ENCODE measurements at places on chromosomes 2 and 18.

- no peak for DNase-seq
Measured at GRCh38 chr2:103159018-103159417, 397.2 kb downstream of the TMEM182 start.

DNA sequence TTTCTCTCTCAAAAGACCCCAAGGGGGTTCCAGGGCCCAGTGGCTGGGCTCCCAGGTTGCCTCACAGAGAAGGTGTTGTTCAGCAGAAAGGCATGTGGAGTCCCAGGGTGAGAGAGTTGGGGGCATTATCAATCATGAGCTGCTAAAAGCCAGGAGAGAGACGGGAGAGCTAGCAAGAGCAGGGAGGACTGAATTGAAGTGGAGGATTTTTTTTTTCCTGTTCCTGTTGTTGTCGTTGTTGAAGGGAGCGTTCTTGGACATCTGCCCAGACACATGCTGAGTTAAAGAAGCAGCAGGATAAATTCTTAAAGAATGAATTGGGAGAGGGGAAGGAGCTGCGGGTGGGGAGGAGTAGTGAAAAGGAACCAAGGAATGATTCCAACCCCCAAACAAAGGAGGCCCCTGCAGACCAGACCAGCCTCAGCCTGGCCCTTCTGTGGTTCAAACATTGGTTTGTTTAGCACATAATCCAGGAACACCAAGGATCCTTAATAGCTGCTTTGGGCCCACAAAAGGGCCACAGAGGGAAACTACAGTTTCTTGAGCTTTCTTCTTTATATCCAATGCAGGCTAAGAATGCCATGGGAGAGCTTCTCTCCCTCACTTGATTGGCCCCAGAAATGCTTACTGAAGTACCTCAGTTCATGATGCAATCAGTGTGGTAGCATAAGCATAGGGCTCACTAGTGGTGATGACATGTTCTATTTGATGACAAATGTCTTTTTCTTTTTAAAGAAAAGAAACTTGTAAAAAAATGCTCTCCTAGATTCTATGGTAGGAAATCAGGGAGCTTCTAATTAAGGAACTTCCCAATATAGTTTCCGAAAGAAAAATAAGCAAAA lies 146.0 kb downstream of the SETBP1 start:
- peak; percentile 92 for DNase-seq

DNA sequence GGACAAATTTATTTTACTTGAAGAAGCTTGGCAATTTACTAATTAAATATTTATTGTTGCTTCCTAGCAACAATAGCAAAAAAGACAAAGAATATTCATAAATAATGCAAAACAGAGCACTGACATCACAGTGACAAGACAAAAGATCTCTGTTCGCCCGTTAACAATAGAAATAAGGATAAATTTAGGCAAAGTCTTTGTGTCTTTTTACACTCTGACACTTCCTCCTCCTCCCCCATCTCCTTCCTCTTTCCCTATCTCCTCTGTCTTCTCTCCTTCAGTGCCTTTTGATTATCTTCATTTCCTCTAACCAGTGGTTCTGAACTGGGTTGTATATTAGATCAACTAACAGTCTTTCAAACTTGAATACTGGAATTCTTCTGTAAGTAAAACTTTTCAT lies 808.4 kb downstream of the ERBB4 start:
- no peak for DNase-seq

DNA sequence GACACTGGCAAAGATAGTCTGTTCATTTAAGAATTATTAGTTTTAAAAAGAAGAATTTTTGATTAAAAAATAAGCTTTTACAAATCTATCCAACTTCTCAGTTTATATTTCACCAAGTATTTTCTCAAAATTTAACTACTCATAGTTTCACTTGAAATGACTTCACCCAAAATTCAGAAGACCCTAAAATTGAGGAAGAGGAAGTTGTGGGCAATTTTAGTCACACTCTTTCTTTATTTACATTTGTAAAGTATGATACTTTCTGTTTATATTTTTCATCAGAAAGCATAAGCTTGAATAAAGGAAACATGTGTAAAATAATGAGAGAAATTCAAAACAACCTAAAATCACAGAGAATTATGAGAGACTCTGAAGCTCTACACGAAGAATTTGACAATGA lies 278.8 kb upstream of the MEIS1 start:
- DNase-seq, result no peak

All from M059J (cell line).